T-helper 2 cell treated with Interferon-gamma antibody and Interleukin-4, amounts not matched to agents 5 μg/mL and 100 μg/mL, for 36 hours (primary cell): ENCODE measurements at places on chromosomes 2 and 18.

- no peak for DNase-seq
These were observed 70.0 kb downstream of the DPP4 start for GRCh38 chr2:162004031-162004430.

DNA sequence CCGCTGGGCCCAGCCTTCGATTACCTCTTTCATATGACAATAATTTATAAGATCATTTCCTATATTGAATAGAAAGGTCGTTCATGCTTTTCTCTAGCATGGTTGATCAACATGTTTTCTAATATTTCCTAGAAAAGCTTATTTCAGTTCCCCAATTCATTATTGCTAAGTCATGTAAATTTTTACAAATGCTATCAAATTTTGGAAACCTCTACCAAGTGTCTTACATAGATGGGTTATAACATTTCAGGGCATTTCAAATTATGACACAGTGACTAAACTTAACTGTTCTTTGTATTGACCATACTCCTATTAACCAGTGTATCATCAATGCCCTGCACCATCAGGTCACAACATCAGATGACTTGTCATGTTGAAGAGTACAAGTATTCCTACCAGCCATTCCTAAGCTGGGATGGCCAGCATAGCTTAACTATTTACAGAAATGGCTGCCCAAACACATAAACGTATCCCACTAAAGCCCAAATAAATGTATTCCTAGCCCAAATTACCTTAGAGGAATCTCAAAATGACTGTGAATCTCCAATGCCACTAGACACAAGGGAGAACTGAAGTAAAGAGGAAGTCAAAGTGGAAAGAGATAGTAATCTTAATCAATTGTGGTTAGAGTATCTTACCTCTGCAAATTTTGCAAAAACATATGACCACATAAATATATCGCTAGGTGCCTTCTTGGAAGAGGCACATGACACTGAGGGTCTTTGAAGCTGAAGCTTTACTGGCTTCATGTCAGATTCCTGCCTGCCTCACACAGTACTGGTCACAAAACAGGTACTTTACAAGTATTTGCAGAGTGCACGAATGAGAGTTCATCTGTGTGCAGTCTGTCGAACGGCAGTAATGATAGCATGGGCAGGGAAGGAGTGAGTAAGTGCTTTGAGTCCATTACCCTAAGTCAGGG, 87.3 kb upstream of the TLK1 start:
- DNase-seq, result peak; percentile 28

GRCh38 chr2:146615778-146616177, 1229.1 kb upstream of the ACVR2A start:
- DNase-seq, result no peak

DNA sequence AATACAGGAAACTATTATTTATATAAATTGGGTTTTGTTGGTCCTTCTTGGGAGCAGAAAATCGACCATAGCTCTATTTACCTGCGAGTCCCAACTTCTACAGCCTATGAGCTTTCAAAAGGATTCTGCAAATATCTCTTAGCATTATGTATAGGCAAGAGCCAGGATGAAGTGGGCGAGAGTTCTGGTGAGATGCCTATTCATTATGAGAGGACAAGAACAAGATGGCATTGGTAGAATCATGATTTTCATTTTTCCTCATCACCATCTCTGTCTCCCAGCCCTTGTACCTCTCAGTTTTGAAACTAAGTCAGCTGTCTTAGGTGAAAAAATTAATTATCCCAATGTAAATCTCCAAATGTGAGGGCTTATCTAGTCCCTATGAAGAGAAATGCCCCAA, 25.0 kb downstream of the WIPF1 start:
- DNase-seq, result peak; percentile 31

GRCh38 chr18:48007955-48008701, 77.7 kb upstream of the SMAD2 start:
- DNase-seq, result peak; percentile 32

GRCh38 chr2:166375736-166376487, at the start of gene SCN9A:
Gene SCN9A (minus strand): TSS chr2:166375944. CDS start chr2:166311756, 64,188 bp downstream.
- no peak for DNase-seq

DNA sequence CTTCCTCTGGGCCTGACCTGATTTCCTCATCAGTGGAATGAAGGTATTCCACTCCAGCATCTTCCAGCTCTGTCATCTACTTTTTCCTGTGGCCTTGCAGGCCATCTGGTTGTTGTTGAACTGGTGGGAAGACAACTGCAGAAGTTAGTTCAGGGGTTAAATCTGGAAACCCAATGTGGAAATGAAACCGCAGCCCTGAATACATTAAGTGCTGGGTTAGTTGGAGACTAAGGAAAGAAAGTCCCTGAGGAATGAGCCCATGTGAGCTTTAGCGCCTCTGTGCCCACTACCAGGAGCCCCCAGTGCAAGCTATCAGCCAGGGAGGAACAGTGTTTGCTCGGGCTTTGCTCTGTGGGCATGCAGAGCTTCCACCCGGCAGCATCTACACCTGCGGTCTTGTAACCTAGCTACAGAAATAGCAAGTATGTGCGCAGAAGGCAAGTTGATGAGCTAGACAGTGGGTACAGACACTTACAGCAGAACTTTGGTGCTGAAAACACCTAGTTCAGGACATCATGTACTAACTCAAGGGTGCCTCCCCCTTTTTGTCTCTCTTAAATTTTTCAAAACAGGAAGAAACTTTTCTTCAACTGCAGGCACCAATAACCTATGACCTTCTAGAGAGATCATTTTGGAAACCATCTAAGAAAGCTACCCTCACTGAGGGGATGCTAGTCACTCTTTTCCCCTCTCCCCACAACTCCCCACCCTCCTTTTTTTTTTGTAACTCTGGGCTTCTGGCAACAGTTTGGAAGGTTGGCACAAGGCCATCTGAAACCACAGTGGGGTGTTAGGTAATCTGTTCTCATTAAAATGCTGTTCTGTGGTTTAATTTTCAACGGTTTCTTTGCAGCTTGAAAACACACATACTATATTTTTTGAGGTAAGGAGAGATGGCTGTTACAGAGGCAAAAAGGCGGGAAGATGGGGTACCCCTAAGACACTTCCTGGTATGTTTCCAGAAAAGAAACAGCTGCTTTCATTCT, 18.3 kb upstream of the CXCR4 start:
- peak; percentile 33 for DNase-seq

DNA sequence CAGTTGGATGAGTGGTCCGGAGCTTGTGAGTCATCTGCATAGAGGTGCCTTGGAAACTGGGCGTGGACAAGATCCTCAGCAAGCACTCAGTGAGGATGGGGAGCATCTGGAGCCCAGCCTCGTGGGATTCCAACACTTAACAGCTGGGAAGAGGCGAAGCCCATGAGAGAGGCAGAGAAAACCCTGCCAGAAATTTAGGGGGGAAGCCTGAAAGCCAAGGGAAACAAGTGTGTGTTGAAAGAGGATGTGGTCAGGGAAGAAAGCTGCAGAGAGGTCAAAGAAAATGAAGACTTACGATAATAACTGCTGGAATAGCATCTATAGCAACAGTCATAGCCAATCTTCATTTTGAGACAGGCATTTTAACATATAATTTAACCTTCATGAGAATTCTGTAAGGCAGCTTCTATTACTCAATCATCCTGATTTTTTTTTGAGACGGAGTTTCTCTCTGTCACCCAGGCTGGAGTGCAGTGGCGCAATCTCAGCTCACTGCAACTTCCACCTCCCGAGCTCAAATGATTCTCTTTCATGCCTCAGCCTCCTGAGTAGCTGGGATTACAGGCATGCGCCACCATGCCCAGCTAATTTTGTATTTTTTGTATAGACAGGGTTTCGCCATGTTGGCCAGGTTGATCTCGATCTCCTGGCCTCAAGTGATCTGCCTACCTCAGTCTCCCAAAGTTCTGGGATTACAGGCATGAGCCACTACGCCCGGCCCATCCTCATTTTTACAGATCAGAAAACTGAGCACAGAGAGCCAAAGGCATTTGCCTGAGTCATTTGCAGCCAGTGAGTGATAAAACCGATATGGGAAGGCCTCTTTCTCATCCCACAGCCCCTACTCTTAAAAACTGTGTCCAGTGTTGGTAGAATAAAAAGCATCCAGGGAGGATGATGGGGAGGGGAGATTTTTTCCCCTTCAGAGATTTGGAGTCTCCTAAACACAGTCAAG, 214.4 kb upstream of the EPAS1 start:
- DNase-seq, result no peak

- no peak for DNase-seq
These were observed 28.1 kb downstream of the FN1 start for GRCh38 chr2:215407590-215408264.

GRCh38 chr2:152432765-152433164, 97.8 kb downstream of the FMNL2 start:
- no peak for DNase-seq

DNA sequence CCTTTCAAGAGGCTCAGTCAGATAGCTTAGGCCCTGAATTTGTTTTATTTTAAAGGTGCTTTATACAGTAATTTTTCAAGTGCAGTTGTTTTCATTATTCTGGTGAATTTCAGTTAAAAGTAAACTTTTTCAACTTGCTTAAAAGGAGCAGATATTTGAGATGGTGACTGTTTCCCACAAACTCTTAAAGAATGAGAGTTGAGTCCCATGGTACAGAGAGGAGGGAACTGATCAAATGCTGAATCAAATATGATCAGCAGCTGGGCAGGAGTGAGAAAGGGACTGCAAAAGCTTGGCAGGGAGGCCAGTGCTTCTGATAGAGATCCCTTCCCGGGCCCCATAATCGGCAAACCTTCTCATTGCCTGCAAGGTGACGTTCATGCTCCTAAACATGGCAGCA, 91.2 kb downstream of the KCNS3 start:
- DNase-seq, result no peak

DNA sequence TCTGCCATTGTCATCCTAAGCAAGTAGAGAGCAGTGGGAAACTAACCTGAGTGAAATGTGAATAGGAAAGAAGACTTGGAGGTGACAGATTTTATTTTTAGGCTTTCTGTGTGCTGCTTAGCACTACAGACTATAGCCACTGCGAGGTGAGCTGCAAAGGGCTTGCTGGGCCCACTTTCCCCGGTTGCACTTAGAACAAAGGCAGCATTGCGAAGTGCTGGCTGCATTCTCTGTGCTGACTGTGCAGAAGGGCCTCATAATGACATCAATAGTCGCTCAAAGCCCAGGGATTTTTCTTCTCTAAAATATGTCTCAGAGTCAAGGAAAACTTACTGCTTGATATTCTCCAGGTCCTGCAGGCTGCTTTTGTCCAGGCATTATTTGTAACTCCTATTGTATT, 592.1 kb downstream of the TDRD15 start:
- DNase-seq, result no peak

GRCh38 chr2:236862961-236863728, 222.5 kb upstream of the COPS8 start:
- no peak for DNase-seq

DNA sequence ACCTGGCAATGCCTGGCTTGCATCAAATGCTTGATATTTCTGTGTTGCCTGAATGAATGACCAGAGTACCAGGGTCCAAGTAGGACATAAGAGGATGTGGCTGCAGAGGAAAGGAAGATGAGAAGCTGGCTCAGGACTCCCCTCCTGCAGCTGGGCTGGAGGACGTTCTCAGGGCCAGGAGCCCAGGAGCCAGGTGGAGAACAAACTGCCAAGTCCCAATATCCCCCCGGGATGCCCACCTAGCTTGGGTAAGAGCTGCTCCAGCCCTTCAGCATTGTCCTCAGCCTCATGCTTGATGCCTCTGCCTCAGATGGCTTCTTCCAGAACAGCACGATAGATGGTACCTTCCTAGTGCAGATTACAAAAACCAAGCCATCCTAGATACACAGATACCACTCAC, 8.6 kb upstream of the ATP6V1B1 start:
- no peak for DNase-seq

GRCh38 chr18:3117493-3118192, 102.1 kb downstream of the MYOM1 start:
- DNase-seq, result no peak

GRCh38 chr2:220224691-220225543, 597.5 kb downstream of the SLC4A3 start:
- DNase-seq, result no peak

- no peak for DNase-seq
These were observed 53.6 kb downstream of the TMEM178A start for GRCh38 chr2:39719317-39719716.

- no peak for DNase-seq
These were observed 16.3 kb downstream of the CDC42EP3 start for GRCh38 chr2:37654932-37655841.

DNA sequence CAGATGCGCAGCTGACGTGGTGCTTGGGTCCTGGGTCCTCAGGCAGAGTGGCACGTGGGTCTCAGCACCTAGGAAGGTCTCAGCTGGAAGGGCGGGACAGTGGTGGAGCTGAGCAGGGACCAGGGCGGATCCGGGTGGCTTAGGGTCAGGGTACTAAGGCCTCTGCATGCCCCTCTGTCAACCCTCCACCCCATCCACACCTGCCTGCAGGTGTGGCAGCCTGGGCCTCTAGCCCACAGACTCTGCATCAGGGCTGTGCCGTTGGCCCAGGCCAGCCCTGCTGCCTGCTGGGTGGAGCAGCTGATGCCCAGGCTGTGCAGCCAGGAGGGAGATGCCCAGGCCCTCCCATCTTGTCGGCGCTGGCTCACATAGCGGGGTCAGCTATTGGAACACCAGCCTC, 24.6 kb upstream of the OTOS start:
- no peak for DNase-seq

DNA sequence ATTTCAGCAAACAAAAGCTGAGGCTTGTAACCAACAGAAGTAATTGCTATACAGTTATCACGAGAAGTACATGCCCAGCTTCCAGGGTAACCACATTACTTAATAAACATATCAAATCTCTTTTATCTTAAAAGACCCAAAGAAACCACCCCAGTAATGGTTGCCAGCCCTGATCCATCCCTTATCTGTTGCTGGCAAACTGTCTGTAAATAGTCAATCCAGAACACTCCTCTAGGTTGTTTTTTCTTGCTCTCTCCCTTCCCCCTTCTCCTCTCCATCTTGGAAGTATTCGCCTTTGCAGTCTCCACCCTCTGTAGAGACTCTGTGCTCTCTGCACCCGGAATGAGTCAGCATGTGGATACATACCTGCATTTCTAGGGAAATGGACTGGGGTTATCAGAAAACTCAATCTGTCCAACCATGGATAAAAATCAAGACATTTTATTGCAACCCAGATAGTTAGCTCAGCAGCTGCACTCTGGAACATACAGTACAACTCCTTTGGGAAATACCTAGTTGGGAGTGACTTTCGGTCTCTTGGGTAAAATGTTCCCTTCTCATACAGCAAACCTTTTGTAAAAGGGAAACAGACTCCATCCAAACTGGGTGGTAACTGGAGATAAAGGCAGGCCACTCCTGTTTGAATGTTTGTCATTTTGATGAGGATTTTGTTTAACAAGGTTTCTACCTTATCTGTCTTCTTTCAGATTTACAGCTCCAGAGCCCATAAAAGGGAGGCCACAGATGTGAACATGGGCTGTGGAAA, 123.5 kb upstream of the FOSL2 start:
- no peak for DNase-seq

DNA sequence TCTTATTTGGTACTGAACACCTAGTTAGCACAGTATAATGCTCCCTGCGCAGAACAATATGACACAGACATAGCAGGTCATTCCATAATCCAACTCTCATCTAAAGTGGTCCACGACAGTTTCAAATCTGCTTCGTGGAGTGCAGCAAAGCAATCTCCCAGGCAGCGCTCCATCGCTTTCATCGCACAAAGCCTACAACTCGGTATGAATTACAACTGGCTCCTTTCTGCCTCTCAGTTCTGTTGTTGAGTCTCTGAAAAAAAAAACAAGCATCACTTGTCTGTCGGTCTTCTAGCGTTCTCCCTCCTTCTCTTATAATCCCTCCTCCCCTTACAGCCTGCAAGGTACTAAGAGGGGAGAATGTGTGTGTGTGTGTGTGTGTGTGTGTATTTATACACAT, 123.5 kb downstream of the FIGN start:
- no peak for DNase-seq
